NCI-H1048 (cell line): ENCODE measurements at places on chromosomes 5 and 9.
A peak's percentile ranks its signal among the peaks of the same experiment; 100 is the strongest.

DNA sequence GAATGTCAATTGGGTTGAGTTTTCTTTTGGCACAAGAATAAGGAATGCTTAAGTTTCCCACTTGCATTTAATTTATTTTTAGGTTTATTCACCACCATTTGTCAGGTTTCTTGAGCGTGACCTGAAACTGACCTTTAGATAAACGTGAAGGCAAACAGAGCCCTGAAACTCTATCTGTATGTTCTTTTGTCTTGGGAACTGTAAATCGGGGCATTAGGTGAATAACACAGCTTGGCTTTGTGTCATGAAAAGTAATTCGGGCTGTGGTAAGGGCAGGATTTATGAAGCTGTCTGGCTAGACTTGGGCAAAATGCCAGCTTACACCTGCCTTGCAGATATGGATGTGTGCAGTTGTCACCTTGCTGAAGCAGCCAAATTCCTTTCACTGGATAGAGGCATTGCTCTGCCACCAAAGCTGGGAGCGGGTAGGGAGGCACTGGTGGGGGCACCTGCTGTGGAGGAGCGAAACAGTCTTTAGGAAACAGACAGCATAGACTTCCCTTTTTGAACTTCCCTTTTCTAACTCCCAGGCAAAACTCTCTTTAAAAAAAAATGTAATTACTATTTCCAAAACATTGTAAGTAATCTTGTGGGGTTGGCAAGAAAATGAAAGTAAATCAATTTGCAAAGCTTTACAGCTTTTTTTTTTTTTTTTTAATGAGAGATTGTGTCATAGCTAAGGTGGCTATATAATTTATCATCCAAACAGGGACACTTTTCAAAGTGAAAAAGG is 545.2 kb downstream of the CSNK1G3 start:
- DNase-seq: peak; percentile 77

DNA sequence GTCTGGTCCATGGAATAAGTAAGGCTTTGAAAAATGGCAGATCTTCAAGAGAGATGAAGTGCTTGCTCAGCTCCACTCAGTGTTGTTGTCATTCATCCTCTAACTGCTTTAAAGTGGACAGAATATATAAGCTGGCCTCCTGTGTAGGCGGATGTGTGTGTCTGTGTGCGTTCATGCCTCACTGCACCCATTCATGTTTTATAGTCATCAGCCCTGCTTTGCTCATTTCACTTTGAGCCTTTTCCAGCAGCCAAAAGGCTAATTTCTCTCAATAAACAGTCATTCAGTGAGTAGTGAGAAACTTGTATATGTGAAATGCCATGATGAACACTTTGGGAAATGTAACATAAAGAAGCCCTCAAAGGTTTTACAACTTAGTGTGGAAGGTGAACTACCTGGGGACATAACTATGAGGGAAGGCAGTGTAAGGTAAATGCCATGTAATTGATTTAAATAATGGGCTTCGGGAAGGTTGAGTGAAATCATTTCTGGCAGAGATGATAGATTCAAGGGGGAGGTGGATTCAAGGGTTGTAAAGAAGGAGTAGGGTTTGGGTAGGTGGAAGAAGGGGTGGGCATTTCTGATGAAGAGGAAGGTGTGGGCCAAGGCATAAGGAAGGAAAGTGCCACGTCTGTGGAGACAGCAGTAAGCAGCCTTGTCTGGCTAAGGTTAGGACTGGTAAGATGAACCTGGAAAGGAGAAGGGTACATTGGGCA is 15.7 kb downstream of the TTC23L start:
- DNase-seq: no peak

DNA sequence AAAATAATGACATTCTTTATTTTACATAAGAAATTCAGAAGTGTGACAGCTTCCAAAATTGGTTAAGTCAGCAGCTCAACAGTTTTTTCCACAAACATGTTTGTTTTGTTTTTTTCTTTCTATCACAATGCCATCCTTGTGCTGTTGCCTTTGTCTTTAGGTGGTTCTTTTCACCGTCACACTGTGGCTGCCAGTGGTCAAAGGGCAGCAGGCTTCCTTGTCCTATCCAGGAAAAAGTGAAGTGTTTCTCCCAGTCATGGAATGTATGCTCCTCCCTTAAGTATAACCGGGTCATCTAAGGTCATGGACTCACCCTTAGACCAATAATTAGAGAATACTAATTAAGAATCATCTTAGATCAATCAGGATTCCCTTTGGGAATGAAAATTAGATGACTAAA is 87.4 kb downstream of the SREK1 start:
- DNase-seq: no peak

GRCh38 chr5:157162919-157163510 is 3.0 kb downstream of the GARIN3 start:
- no peak for DNase-seq

DNA sequence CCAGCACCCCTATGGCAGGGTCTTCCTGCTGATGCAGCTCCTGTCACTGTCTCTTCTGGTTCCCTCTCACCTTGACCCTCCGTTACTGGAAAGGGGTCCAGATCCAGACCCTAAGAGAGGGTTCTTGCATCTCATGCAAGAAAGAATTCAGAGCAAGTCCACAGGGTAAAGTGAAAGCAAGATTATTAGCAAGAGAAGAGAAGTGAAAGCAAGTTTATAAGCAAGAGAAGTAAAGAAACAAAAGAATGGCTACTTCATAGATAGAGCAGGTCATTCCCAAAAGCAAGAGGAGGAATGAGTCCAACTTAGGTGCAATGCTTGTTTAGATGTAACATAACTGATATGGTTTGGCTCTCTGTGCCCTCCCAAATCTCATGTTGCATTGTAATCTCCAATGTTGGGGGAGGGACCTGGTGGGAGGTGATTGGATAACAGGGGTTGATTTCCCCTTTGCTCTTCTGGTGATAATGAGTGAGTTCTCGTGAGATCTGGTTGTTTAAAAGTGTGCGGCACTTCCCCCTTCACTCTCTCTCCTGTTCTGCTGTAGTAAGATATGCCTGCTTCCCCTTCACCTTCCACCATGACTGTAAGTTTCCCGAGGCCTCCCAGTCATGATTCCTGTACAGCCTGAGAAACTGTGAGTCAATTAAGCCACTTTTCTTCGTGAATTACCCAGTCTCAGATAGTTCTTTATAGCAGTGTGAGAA is 183.3 kb downstream of the MED10 start:
- DNase-seq: no peak
